Hepatic stellate cell (primary cell): ENCODE measurements at places on chromosomes 13 and 19.

DNA sequence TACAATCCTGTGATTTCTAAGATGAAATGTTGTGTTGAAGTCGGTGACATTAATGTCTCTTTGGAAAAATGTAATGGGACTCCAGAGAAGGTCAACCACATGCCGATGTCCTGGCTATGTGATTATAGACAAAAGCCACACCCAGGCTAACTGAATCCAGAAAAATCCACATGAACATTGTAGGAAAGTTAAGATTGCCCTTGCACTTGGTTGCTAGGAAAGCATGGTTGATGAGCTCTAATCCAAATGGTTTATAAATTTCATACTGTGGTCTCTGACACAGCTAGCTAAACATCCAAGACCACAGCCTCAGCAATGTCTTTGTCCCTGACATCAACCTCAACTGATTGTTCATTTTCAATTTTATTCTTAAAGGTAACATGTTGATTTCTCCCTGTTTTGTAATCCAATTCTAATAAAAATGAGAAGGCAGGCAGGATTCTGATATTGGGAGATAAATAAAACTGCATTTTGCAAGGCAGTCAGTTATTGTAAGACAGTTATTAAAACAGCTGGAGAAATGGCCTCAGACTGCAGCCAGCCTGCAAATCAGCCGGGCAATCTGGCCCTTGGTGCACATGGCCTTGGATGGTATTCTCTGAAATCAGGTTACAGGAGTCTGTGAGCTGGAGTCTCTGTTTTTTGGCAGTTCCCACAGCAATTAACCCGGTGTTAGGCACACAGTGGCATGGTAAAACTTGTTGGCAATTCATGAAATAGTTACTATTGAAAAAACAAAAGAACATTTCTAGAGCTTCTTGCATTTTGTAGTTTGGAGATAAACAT lies 93.9 kb downstream of the STARD13 start:
- no peak for DNase-seq

GRCh38 chr19:45593520-45593919 lies 8.5 kb downstream of the GPR4 start:
- DNase-seq: no peak

- DNase-seq: no peak
These were observed 2299.5 kb downstream of the PCDH9 start for GRCh38 chr13:64930636-64931035.

GRCh38 chr13:94672400-94672799 lies 39.9 kb downstream of the SOX21 start:
- DNase-seq: no peak

- no peak for DNase-seq
These were observed 5.9 kb downstream of the CLPTM1 start for GRCh38 chr19:44960906-44961728.

DNA sequence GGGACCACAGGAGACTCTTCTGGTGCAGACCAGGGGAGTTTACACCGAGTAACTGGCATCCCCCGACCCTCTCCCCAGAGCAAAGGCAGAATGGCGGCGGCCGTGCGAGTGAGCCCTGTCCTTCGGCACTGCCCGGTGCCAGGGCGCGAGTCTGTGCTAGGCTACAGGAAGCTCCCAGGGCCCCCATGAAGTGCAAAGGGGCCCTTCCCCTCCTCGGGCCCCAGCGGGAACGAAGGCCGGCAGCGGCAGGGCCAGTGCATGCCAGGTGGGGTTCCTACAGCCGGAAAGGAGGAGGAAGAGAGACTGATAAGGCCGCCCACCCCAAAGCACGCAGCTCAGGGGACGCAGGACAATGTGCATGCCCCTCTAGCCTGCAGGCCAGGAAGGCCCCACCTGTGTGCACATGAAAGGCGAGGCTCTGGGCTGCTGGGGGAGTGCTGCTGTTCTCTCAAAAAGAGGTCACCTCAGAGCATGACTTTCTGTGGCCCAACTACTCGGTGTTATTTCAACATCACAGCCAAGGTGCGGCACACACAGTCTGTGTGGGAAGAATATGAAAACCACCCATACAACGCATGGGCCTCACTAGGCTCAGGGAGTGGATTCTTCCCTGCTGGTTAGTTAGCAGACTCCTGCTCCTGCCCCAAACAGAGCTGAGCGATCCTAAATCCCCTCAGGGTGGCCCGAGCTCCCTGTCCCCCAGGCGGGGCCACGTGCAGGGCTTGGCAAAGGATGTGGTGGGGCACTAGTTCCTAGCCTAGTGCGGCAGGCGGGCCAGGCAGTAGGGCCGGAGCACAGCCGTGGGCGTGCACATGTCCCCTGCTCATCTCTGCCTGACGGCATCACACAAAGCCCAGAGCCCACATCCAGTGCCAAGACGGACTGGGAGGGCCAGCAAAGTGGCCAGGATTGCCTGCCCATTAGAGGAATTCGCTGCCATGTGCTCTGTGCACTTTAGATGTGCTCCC lies 28.4 kb upstream of the TIMM44 start:
- DNase-seq: no peak

- no peak for DNase-seq
These were observed 5.7 kb upstream of the ZNF792 start for GRCh38 chr19:34969721-34970120.

GRCh38 chr13:90710164-90710759 lies 637.2 kb upstream of the MIR17HG start:
- DNase-seq: no peak

GRCh38 chr13:34335014-34336007 lies 517.4 kb downstream of the RFC3 start:
- no peak for DNase-seq
